ENCODE measurements at places on chromosomes 7 and 10.
A peak's percentile ranks its signal among the peaks of the same experiment; 100 is the strongest.

DNA sequence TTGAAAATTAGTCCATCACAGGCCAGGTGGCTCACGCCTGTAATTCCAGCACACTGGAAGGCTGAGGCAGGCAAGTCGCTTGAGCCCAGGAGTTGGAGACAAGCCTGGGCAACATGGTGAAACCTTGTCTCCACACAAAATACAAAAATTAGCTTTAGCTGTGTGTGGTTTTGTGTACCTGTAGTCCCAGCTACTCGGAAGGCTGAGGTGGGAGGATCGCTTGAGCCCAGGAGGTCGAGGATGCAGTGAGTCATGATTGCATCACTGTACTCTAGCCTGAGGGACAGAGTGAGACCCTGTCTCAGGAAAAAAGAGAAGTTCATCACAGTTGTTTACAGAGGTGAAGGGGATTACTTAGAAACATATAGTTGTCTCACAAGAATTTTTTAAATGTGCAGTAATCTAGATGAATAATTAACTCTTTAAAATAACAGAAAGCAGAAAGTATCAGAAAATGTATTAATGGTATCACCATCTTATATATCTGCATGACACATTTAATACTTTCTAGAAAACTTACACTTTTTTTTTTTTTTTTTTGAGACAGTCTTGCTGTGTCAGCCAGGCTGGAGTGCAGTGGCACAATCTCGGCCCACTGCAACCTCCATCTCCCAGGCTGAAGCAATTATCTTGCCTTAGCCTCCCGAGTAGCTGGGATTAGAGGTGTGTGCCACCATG is 8.9 kb downstream of the LCOR start:
- DNase-seq = no peak

GRCh38 chr10:88494537-88494936 is 88.6 kb downstream of the RNLS start:
- DNase-seq = no peak

- DNase-seq = no peak
These were observed 31.0 kb downstream of the CNPY1 start for GRCh38 chr7:155515318-155515717.

DNA sequence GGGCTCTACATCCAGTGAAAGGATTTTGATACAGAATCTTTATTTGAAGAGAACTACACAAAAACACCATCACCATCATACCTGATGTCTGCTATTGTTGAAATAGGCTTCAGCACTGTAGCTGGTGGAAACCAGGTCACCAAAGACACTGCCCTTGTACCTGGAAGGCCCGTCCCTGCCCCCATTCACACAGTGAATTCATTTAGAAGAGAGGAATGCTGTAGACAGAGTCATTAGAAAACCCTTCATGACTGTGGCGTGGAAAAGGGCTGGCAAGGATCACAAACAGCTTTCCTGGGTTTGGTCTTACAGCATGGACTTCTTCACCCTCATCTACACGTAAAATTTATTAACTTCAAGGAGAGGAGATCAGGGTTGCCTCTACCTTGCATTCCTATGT is 202.0 kb upstream of the NRP1 start:
- no peak for DNase-seq

GRCh38 chr7:47690902-47691558 is 109.1 kb upstream of the TNS3 start:
- no peak for DNase-seq

DNA sequence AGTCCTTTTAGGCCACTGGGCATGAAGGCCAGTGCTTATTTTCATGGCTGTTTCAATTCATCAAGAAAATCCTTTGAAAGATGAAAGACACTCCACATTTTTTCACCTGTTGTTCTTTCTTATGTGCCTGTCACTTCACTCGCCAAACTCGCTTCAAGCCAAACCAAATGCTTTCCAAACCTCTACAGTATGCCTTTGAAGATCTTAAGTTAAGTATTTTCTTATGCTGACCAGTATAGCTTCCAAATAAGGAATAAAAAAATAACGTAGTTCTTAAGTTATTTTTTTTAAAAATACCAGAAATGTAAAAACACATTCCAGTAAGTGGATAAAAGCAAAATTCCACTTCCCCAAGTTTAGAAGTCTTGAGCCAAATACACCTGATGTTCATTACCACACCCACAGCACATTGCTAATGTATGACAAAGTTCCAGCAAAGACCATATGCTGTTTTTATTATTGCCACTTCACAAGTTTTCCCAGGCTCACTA is 186.1 kb downstream of the MTERF1 start:
- DNase-seq = no peak

DNA sequence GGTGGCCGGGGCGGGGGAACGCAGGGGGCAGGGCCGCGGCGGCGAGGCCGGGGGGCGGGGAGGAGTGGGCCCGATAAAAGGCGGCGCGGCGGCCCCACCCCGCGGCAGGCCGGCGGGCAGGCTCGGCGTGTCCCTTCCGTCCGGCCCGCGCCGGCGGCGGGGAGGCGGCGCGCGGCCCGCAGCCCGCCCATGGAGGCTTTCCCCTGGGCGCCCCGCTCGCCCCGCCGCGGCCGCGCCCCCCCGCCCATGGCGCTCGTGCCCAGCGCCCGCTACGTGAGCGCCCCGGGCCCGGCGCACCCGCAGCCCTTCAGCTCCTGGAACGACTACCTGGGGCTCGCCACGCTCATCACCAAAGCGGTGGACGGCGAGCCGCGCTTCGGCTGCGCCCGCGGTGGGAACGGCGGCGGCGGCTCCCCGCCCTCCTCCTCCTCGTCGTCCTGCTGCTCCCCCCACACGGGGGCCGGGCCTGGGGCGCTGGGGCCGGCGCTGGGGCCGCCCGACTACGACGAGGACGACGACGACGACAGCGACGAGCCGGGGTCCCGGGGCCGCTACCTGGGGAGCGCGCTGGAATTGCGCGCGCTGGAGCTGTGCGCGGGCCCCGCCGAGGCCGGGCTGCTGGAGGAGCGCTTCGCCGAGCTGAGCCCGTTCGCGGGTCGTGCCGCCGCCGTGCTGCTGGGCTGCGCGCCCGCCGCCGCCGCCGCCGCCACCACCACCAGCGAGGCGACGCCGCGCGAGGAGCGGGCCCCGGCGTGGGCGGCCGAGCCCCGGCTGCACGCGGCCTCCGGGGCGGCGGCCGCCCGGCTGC is at the start of gene NANOS1:
NANOS1 (plus strand) TSS at position 102 of the 808 bp plus-strand sequence; CDS start at position 190, 88 bp downstream.
- DNase-seq = peak; percentile 23

DNA sequence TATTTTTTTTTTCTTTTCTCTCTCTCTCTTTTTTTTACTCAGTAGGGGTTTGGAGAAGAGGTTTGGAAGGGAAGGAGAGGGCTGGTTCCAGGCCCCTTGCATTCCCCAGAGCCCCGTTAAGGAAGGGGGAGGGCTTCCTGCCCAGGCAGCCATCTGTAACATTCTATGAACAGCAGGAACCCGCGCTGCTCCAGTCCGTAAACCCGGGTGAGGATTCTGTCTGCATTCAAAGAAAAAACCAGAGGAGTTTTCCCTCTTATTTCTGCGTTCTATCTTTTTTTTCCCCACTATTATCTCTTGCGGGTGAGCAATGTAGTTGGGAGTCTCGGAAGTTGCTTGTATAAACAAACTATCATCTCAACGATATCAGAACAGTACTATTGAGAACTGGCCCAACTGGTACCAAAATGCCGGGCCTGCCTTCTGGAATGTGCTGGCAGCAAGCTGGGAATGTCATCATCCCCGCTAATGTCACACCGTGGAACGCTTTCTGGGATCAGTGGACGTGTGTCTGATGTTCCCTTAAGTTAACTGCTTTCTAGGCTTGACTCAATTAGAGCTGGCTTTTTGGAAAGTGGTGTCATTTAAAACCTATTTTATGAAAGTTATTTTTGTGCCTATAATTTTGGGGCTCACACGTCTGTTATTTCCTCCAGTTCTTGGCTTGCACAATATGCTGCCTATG is 153.1 kb upstream of the MEOX2 start:
- DNase-seq = no peak
